ENCODE measurements at places on chromosomes 5 and 9.
A peak's percentile ranks its signal among the peaks of the same experiment; 100 is the strongest.

- DNase-seq, result no peak
These were observed 117.6 kb downstream of the COX7C start for GRCh38 chr5:86735370-86735769.

- peak; percentile 37 for DNase-seq
These were observed 662.9 kb upstream of the ZNF608 start for GRCh38 chr5:125409234-125409860.

GRCh38 chr9:130240410-130241197, 25.0 kb upstream of the HMCN2 start:
- DNase-seq, result peak; percentile 87

- DNase-seq, result no peak
These were observed 395.3 kb downstream of the OSTF1 start for GRCh38 chr9:75483636-75484035.

- DNase-seq, result no peak
These were observed 35.3 kb upstream of the AIF1L start for GRCh38 chr9:131060900-131061630.

GRCh38 chr9:38176251-38176650, 107.2 kb upstream of the SHB start:
- DNase-seq, result no peak

- peak; percentile 41 for DNase-seq
These were observed 2.0 kb downstream of the UBE2R2 start for GRCh38 chr9:33818847-33819500.

DNA sequence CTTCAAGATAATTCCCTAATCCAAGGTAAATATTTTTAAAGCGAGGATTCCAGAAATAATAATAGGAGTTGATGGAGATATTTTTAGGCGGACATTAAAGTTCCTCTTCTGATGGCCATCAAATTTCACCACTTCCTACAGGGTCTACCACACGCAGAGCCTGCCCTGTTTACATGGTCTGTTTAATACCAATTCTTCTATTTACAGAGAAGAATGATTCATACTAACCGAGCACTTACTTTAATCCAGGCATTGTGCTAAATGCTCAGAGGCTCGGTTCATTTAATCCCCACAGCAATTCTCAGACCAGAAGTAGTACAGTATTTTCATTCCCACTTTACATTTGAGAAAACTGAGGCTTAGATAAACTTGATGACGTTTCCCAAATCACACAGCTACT, 3.0 kb upstream of the ITGA1 start:
- no peak for DNase-seq

GRCh38 chr5:154291917-154292316, 101.4 kb downstream of the GALNT10 start:
- no peak for DNase-seq

GRCh38 chr9:114497236-114497635, 8.0 kb downstream of the WHRN start:
- DNase-seq, result no peak

DNA sequence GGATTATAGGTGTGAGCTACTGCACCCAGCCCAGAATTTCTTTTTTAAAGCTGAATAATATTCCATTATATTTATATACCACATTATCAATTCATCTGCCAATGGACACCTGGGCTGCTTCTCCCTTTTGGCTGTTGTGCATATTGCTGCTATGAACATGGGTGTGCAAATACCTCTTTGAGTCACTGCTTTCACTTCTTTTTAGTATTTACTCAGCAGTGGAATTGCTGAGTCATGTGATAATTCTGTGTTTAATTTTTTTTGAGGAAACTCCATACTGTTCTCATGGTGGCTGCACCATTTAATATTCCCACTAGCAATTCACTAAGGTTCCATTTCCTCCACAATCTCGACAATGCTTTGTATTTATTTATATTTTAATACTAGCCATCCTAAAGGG, 36.1 kb upstream of the KIF4B start:
- no peak for DNase-seq

- no peak for DNase-seq
These were observed 794 bp downstream of the PTBP3 start for GRCh38 chr9:112332674-112332976.

GRCh38 chr5:3490957-3491507, 104.6 kb upstream of the IRX1 start:
- DNase-seq, result no peak

- peak; percentile 36 for DNase-seq
These were observed 233.7 kb downstream of the TLE1 start for GRCh38 chr9:81455462-81456219.

GRCh38 chr5:27619982-27620381, 581.6 kb upstream of the CDH9 start:
- no peak for DNase-seq

DNA sequence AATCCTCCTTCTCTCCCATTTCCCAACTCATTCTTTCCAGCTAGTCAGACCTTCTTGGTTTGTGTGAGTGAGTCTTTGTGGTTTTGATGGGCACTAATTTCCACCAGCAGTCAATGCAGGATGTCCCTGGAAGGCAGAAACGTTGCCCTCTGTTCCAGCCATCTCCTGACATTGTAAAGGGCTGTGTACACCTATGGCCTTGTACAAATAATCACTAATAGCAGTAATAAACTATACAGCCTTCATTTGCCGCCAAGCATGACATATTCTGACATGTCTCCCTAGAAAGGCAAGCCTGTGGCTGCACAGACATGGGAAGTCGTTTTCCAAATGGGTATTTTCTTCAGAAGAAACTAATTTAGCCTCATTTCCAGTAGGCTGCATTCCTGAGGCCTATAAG, 18.4 kb upstream of the DENND1A start:
- DNase-seq, result no peak

DNA sequence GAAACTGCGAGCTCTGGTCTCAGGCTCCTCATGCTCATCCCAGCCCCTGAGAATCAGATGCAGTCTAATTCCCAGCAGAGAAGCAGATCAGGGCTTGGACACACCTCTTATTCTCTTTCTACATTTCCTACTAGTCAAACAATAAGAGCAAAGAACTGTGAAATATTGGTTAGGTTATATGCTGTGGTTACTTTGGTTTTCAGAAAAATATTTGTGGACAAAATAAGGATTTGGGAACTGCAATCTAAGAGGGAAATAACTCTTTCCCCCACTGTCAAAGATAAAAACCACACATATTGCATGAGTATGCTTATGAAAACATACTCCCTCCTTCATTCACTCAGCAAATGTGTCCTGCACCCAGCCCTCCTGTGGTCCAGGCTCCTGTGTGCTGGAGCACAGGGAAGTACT, 164.5 kb upstream of the S1PR3 start:
- DNase-seq, result no peak

GRCh38 chr5:74027732-74028338, 401.8 kb downstream of the ARHGEF28 start:
- DNase-seq, result no peak

- DNase-seq, result no peak
These were observed 97.5 kb downstream of the DMXL1 start for GRCh38 chr5:119168401-119168800.

DNA sequence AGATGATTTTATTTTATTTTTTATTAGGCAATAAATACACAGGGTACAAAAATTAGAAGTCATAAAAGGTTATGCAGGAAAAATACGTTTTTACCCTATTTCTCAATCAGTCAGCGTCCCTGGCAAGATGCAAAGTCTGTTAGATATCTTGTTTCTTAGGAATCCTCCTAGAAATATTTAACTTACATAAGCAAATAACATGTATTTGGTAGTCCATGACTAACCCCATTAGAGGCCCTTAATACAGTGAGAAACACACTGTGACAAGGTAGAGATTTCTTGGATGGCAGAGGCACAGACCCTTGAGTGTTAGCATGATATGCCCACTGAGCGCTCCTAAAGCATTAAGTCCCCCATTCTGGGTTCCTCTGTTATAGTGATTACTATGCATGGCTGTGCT, 121.2 kb upstream of the ADAMTSL1 start:
- no peak for DNase-seq

DNA sequence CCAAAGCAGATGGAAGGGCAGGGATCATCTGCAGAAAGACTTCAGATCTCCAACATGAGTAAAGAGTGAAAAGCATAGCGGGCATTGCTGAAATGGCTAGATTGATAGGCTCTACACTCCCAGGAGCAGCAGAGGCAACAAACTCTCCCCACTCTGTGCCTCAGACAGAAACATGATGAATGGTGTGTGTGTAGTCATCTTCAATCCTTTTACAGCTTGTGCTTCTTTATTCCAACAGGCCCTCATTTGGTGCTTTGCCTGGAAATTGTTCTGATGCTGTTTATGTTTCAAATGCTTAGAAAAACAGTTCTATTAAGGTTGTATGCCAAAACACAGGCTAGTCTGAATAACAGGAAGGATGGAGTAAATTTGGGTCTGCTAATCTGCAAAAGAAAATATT, 176.2 kb downstream of the DMRTA1 start:
- peak; percentile 6 for DNase-seq

GRCh38 chr9:122226758-122227574, 1.8 kb downstream of the LHX6 start:
- no peak for DNase-seq

DNA sequence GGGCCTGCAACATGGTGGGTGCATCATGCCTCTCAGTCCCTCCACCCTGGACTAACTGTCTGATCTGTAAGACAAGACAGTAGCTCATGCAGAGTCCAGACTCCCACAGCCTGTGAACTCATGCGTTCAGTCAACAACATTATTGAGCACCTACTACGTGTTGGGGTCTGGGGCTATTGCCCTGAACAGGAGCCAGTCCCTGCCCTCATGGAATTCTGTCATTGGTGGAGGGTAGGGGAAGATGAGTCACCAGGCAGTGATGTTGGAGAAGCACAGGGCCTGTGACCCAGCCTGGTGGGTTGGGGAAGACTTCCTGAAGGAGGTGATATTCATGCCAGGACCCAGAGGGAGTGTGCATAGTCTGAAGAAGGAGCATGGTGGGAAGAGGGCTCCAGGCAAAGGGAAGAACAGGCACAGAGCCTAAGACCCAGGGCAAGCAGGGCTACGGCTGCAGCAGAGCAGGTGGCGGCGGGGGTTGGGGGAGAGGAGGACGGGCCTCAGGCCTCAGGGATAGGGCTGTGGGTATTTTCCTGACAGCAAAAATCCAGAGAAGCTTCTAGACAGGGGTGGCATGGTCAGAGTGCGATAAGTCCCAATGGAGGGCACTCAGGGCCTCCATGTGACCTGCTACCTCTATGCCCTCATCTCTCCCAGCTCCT, 26.7 kb upstream of the PSD2 start:
- no peak for DNase-seq

- no peak for DNase-seq
These were observed 1.2 kb downstream of the LCN15 start for GRCh38 chr9:136762915-136763648.

DNA sequence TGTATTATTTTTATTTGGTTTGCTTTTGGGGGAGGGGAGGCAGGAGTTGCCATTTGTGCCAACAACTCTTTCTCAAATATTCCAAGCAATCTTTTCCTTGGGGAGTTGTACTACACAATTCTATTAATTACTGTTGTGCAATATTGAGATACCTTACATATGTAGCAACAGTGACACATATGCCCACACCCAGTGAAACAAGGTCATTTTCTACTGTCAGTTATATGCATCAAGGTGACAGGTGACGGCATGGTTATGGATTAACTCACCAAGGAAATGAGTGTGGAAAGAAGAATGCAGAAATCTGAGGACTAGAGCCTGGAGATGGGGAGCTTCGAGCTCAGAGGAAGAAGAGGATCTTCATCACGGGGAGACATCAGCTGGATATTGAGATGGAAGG, 17.9 kb upstream of the MSMP start:
- no peak for DNase-seq

DNA sequence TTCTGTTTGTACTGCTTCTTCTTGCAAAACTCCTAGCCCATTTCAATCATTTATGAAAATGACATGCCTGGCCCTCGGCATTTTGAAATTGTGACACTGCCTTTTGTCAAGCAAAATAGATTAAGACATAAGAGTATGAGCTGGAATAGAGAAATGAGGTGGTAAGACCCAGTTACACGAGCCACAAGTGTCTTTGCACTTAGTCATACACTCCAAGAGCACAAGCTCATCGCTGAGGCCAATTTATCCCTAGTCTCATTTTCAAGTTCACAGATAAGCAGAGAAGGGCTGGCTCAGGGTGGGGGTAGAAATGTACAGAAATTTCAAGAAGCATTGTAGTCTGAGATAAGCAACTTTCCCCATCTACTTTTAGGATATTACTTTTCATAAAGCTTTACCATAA, 40.6 kb upstream of the MAP1B start:
- DNase-seq, result no peak

DNA sequence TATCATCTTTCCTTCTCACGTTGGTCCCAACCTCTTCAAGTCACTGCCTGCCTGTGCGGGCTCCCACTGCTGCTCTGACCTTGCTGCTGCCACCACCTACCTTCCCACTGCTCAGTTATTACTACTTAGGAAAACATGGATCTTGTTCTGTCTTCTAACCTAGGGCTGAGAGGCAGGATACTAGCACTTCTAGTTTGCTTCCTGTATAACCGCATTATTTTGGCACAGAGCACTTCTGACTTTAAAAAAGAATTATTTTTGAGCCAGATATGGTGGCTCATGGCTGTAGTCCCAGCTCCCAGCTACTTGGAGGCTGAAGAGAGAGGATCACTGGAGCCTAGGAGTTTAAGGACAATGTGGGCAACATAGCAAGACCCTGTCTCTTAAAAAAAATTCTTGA, 135.4 kb upstream of the GNA14 start:
- DNase-seq, result no peak

GRCh38 chr9:6703898-6704639, 53.7 kb upstream of the KDM4C start:
- DNase-seq, result no peak

GRCh38 chr5:42952578-42952974, 87.5 kb downstream of the ANXA2R start:
- DNase-seq, result no peak

- no peak for DNase-seq
These were observed 136.6 kb upstream of the OR13F1 start for GRCh38 chr9:104367507-104367906.

- no peak for DNase-seq
These were observed 28.3 kb downstream of the JAK2 start for GRCh38 chr9:5013374-5013773.

DNA sequence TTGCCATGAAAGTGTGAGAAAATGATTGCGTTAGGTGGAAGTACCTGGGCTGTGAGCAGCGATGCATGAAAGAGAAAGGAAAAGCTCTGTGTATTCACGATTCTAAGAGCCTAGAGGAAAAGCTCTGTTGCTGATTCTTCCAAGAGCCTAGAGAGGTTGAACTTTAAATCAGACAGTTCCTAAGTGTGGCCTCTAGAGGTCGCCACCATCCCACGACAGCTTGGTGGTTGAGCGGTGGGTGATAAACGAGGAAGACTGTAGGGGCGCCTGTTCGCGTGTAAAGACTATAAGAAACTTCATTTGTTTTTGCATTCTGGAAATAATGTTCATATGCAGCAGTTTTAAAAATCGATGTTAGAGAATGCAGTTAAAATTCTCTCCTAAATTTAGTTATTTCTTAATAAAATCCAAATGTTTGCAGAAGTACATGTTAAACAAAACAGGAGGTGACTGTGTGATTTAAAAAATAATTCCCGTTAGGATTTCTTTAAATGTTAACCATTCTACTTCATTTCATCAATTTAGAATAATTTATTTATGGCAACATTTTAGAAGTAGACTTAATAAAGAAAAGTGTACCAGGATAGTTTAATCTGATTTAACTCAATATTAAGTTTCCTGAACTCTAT, 107.7 kb downstream of the TENT4A start:
- DNase-seq, result no peak

- no peak for DNase-seq
These were observed 214.2 kb downstream of the ELAVL2 start for GRCh38 chr9:23611869-23612268.

GRCh38 chr9:137305798-137306065, 3.7 kb upstream of the NRARP start:
- DNase-seq, result no peak
